ENCODE measurements at places on chromosomes 16 and 17.

GRCh38 chr16:48498769-48499631 lies 111.0 kb downstream of the N4BP1 start:
- DNase-seq = no peak

DNA sequence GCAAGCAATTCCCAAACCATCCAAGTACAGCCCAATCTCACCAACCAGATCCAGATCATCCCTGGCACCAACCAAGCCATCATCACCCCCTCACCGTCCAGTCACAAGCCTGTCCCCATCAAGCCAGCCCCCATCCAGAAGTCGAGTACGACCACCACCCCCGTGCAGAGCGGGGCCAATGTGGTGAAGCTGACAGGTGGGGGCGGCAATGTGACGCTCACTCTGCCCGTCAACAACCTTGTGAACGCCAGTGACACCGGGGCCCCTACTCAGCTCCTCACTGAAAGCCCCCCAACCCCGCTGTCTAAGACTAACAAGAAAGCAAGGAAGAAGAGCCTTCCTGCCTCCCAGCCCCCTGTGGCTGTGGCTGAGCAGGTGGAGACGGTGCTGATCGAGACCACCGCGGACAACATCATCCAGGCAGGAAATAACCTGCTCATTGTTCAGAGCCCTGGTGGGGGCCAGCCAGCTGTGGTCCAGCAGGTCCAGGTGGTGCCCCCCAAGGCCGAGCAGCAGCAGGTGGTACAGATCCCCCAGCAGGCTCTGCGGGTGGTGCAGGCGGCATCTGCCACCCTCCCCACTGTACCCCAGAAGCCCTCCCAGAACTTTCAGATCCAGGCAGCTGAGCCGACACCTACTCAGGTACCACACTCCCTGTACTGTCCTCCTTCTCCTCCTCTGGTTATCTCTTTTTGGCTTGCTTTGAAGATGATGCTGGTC lies 20.6 kb downstream of the SP2 start:
- no peak for DNase-seq

- peak; percentile 64 for DNase-seq
These were observed 15.6 kb upstream of the ZFPM1 start for GRCh38 chr16:88437367-88437964.

DNA sequence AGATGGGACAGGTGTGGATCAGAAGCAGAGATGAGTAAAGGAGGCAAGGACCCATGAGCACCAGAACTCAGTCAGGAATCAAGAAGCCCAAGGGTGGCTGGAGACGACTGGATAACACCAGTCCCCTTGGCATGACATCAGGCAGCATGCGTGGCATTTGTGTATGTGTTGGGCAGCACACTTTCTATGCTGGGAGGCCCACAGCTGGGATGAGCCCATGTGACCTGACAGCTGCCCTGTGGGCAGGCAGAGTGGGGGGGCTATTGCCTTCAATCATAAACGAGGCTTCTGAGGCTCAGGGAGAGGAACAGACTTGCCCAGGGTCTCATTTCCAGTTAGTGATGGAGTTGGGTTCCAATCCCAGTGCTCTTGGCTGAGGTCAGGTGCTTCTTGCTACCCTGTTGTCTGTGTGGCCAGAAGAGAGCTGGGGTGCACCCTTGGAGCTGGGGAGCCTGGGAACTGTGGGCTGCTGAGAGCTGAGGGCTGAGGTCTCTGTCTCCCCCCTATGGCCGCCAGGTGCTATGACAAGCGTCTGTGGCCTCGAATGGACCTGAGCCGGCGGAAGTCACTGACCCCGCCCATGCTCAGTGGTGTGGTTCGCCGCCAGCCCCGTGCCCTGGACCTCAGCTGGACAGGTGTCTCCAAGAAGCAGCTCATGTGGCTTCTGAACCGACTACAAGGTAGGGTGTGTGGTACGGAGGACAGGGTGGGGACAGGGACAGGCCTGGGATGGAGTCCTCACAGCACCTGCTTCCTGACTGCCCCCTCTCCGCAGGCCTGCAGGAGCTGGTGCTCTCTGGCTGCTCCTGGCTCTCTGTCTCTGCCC lies 7.1 kb upstream of the ORAI3 start:
- DNase-seq = peak; percentile 54

DNA sequence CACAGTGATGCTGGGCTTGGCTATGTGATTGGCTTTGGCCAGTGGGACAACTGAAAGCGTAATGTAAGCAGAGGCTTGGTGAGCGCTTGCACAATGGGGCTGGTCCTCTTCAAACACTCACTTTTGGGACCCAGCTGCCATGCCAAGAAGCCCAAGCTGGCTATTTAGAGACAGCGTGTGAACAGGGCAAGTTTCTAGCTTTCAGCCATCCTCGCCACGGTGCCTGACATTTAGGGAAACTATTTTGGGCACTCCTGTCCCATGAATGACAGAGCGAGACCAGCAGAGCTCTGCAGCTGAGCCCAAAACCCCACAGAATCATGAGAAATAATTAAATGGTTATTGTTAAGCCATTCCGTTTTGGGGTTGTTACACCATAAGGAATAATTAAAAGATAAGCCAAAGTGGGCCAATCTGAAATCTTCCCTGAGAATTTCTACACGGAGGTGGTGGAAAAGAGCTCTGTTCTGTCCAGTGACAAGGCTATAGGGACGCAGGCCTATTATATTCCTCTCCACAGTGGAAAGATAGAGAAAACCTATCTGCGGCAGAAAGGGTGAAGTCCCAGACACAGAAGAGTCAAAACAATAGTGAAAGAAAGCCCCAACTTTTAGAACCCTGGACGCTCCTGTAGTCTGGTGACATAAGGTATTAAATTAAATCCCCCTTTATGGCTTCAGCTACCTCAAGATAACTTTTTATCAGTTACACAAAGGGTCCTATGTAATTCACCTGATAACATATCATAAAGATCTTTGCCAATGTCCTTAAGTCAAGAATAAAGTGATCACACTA lies 10.8 kb upstream of the RPRML start:
- DNase-seq = no peak

GRCh38 chr17:19533718-19534561 lies at the start of gene SLC47A1:
SLC47A1 (plus strand) TSS chr17:19533854; CDS start chr17:19533940, 86 bp downstream.
- no peak for DNase-seq

GRCh38 chr16:25912321-25912720 lies 220.6 kb downstream of the HS3ST4 start:
- no peak for DNase-seq

DNA sequence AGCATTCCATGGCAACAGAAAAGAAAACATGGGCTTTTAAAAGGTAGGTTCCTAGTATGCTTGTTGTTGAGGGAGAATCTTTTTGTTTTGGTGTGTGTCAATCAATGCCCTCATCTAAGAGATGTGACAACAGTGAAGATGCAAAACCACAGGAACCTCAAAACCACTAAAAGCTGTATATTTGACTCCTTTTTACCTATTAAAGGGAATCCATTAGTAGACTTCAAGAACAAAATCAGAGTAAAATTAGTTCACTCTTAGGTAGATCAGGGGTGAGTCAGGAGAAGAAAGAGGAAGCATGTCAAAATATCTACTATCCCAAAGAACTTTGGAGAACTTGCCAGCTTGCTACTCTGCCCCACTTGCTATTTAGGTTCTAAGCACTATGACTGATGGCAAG lies 89.1 kb downstream of the CDK5R1 start:
- no peak for DNase-seq

- DNase-seq = peak; percentile 3
These were observed 472 bp downstream of the GALNS start for GRCh38 chr16:88856122-88856827.

- DNase-seq = no peak
These were observed 605 bp downstream of the NLRP1 start for GRCh38 chr17:5583426-5584382.

DNA sequence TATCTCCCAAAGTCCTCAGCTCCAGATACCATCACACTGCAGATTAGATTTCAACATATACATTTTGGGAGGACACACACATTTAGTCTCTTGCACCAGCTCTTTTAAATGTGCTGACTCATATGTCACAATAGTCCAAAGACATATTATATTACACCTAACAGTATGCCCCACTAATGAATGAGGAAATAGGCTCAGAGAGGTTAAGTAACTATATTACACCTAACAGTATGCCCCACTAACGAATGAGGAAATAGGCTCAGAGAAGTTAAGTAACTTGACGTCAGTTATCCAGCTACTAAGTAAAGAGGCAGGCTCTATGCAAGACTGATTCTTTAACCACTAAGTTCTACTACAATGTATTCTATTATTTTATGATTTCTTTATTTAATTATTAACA lies 9.7 kb downstream of the IRX6 start:
- DNase-seq = no peak

DNA sequence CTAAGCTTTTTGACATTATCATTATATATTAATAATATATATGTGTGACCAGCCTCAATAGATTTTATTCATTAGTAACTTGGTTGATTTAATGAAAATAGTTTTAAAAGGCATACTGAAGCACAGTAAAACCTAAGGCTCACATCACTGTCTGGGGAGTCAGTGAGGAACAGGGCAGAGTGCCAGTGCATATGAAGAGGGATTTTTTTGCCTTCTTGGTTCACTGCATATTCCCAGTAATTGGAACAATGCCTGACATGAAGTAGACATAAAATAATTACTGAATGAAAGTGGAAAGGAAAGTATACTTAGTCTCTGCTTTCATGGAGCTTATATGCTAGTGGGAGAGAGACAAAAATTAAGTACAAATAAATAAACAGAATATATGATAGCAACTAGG lies 81.1 kb downstream of the FTO start:
- DNase-seq = no peak

- no peak for DNase-seq
These were observed 64.4 kb upstream of the RASL10B start for GRCh38 chr17:35666967-35667532.

GRCh38 chr17:68973098-68973846 lies 18.1 kb upstream of the ABCA8 start:
- DNase-seq = no peak

GRCh38 chr16:30951193-30951592 lies 2.3 kb downstream of the ORAI3 start:
- DNase-seq = no peak

DNA sequence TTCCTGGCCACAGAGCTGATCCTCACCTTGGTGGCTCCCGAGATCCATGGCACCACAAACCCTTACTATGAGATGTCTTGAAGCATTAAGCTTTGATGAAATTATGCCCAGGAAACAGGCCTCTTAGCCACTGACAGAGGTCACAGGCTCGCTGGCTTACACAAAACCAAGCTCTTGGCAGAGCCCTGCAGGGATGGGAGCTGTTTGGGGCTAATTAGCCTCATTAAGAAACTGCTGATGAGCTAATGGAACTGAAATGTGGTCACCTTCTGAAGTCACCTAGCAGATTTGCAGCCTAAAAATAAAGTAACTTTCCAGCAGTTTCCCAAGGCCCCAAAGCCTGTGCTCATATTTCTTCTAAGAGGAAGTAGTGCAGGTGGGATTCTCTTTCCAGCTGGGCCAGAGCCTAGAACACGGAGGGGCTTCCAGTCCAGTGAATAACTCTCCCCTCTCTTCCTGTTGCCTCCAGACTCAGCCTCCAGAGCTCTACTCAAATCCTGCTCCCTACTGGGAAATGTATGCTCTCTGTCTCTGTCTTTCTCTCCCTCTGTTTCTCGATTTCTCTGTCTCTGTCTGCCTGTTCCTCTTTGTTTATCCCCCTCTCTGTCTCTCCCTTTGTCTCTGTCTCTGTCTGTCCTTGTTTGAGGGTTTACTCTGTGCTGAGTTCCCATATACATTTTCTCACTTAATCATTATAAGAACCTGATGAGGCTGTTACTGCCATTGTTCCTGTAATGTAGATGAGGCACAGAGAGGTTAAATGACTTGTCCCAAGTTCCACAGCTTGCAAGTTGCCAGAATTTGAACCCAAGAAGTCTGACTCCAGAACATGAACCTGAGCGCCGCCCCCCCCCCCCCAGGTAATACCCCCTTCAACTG lies 338.9 kb downstream of the CA10 start:
- DNase-seq = no peak

GRCh38 chr17:76554131-76554530 lies 14.3 kb downstream of the PRCD start:
- DNase-seq = no peak

DNA sequence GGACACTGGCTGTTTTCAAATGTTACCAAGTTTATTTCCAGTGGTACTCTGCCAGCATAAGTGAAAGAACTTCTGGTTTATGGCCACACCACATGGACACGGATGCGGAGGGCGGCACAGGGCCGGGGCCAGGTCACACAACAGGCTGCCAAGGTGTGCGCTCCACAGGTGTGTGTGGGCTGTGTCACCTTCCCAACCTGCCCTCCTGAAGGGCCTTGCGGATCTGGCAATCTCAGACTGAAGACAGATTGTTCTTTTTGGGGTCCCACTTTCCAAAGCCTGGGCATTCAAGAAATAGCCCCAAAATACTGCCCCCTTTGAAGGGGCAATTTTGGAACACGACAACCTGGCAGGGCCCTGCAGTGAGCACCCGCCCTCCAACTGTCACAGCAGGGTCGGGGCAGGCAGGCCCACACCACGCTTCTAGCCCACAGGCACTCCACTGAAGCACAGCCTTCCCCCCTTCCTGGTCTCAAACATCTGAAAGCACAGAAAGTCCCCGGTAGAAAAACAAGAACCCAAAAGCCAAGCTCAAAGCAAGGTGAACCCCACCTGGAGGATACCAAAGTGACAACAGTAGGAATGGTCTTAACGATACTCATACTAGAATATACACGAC lies 3.5 kb downstream of the CSNK1D start:
- DNase-seq = no peak

- DNase-seq = peak; percentile 30
These were observed 804 bp downstream of the ATP6V0C start for GRCh38 chr16:2514333-2515179.

DNA sequence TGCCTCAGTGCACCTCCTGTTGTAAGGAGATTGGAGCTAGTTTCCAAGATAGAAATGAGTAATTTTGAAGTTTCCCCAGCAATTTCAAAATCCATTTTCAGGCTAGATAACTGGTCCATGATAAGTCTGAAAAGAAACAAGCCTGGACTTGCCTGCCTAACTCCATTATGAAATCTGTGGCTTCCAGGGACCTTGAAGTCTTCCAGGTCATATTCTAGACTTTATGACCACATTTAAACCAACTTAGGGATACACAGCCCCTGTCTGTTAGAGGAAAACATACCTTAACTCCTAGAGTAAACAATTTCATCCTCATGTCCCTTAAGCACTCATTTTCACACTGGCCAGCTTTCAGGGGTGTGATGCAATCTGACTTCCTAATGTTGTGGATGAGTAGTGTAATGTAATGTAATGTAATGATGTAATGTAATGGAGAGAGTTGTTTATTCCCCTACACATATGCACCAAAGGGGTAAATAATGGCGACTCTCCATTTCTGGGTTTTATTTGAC lies 96.7 kb upstream of the FAM20A start:
- no peak for DNase-seq

GRCh38 chr17:33639103-33639880 lies 346.2 kb upstream of the ASIC2 start:
- DNase-seq = no peak

- no peak for DNase-seq
These were observed 18.7 kb downstream of the HLF start for GRCh38 chr17:55283256-55283965.

GRCh38 chr17:50689251-50689650 lies 18.5 kb downstream of the ANKRD40 start:
- no peak for DNase-seq

All from stimulated activated CD4-positive, alpha-beta T cell treated with anti-CD3 and anti-CD28 coated beads, Interleukin-4, amount 100 ng/mL, for 4 hours (primary cell).